Uterus (tissue), 4 donors: ENCODE measurements at places on chromosomes 1 and 21. TPM values are rescaled to one million over a fixed set of nuclear protein-coding genes. Genes with fewer than 3 reads are reported as not detected.

AADACL3 gene
- not detected for total RNA-seq

MAD2L2 gene
- total RNA-seq: 24.3 TPM

MEGF6 gene
- 55.9 TPM for total RNA-seq

DNA sequence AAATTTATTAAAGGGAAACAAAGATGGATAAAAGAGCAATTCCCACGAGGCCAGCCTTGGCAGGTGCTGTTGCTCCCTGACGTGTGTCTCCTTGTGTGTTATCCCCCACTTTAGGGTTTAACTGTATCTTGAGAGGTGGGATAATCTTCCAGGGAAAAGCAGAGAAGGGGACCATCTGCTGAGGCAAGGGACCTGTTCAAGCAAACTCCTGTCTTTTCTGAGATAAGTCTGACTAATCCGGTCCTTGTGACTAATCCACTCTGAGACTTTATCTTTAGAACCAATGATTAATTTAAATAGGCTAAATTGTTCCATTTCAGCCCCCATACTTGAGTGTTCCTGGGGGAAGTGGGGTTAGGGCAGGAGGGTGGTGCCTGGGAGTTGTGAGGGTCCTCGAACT lies 163.6 kb downstream of the CAMTA1 start:
- no peaks in the 10 kb centered on the region for H3K27me3 ChIP-seq
- no peak overlapping the region for H3K4me3 ChIP-seq
- H3K4me1 ChIP-seq: no peaks in the 10 kb centered on the region

DNA sequence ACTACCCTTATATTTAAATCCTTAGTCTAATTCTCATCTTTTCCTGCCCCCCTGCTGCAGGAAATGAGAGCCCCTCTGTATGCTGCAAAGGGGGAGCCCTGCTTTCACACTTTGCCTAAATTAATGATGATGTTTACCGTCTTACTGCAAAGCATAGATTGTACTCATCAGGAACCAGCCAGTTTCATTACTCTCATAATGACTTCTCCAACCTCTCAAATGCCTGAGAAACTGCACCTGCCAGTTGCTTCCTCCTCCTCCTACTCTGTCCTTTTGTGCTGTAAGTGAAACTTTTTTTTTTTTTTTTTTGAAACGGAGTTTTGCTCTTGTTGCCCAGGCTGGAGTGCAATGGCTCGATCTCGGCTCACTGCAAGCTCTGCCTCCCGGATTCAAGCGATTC lies 101.7 kb downstream of the ADSS2 start:
- no peaks in the 10 kb centered on the region for H3K27me3 ChIP-seq
- no peak overlapping the region for H3K4me3 ChIP-seq
- DNase-seq: no peak
- H3K4me1 ChIP-seq: peaks cover 8% of the 10 kb centered on the region

GRCh38 chr1:92329347-92330129 lies 30.7 kb downstream of the RPAP2 start:
- no peak overlapping the region for H3K27ac ChIP-seq
- no peak overlapping the region for H3K4me3 ChIP-seq
- DNase-seq: no peak

DNA sequence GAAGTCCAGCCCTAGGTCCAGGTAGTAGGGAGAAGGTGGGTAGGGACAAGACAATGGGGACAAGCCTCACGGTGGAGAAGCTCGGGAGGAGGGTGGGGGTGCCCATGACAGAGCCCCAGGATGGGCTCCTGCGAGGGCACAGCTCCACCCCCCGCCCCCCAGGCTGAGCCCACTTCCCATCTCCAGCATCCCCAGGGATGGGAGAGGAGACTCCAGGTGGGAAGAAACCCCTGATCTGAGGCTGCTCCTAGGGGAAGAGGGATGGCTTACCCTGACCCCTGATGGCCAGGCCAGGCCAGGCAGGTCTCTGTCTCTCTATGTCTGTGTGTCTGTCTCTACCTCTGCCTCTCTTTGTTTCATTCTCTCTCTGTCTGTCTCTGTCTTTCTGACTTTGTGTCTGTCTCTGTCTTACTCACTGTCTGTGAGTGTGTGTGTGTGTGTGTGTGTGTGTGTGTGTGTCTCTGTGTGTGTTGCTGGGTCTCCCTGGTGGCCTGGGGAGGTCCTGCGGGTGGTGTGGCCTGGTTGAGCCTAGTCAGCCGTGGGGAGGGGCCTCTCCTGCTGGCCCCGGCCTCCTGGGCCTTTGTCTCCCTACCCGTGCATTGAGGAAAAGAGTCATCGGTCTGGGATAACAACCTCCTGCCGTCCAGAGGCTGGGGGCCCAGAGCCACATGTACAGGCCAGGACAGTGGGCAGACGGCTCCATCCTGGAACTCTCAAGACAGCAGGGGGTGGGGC lies 45.7 kb downstream of the WNT9A start:
- H3K27me3 ChIP-seq: no peaks in the 10 kb centered on the region
- H3K36me3 ChIP-seq: no peaks in the 10 kb centered on the region
- no peak overlapping the region for H3K4me3 ChIP-seq
- H3K27ac ChIP-seq: no peak overlapping the region
- no peaks in the 10 kb centered on the region for H3K4me1 ChIP-seq

DNA sequence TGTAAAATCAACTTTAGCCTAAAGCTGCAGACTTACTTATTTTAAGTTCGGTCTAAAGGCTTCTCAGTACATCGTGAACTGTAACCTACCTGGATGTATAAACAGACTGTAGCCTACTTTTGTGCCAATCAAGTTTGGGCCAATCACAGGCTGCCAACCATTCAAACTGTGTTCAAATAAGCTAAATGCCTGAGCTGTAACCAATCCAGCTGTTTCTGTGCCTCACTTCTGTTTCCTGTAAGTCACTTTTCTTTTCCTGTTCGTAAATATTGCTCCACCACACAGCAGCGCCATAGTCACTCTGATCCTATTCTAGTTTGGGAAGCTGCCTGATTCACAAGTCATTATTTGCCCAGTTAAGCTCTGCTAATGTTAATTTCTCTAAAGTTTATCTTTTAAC lies 37.5 kb upstream of the SLAMF9 start:
- no peaks in the 10 kb centered on the region for H3K4me1 ChIP-seq
- no peak overlapping the region for H3K4me3 ChIP-seq
- H3K27me3 ChIP-seq: no peaks in the 10 kb centered on the region
- H3K36me3 ChIP-seq: no peaks in the 10 kb centered on the region

DNA sequence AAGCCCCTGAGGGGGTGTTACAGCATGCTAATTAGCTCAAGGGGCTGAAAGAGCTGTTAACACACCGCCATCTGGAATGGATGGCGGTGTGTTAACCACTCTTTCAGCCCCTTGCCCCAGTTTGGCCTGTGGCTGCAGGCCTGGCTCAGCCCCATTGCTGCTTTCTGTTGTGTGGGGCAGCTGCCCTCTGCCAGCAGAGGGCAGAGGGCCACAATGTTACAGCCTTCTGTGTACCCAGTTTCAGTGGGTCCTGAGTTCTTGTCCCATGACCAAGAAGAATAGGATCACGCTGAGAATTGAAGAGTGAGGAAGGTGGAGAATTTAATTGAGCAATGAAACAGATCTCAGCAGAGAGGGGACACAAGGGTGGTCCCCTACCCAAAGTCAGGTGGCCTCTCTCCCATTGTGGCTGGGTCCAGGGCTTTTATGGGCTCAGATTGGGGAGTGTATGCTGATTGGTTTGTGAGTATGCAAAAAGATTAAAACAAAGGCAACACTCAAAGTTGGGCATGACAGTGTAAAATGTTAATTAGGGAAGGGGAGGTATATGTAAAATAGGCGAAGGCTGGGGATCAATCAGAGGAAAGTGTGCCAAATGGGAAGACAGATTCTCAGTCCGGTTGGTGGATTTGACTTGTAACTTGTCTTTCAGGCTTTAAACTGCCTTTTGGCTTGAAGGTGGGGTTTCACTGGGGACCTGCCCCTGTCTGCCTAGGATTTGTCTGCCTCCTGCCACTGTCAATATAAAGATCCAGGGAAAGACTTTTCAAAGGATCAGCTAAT lies 142.2 kb downstream of the RABGAP1L start:
- no peak overlapping the region for H3K27ac ChIP-seq
- H3K4me1 ChIP-seq: no peaks in the 10 kb centered on the region
- no peak overlapping the region for H3K4me3 ChIP-seq
- H3K36me3 ChIP-seq: no peaks in the 10 kb centered on the region

GRCh38 chr1:83920320-83920719 lies 78.6 kb downstream of the TTLL7 start:
- H3K36me3 ChIP-seq: no peaks in the 10 kb centered on the region
- no peak overlapping the region for H3K4me3 ChIP-seq
- DNase-seq: no peak
- H3K4me1 ChIP-seq: no peaks in the 10 kb centered on the region
- no peaks in the 10 kb centered on the region for H3K27me3 ChIP-seq

DNA sequence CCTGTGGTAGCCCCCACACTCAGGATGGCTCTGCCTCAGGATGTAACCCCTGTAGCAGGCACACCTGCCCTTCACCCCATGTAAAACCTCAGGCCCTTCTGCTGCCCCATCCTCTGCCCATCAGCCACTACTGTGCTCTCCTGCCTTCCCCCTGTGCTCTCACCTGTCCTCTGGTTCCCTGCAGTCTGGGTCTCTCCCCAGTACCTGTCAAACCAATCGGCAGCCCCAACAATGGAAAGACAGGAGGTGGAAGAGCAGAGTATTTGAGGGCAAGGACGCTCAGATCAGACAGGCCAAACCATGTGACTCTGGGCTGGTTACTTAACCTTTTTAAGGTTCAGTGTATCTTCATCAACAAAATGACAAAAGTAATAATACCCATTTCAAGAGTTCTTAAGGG lies 30.9 kb downstream of the SMIM12 start:
- H3K4me1 ChIP-seq: no peaks in the 10 kb centered on the region
- H3K27ac ChIP-seq: no peak overlapping the region
- H3K4me3 ChIP-seq: no peak overlapping the region

GRCh38 chr1:233945979-233946378 lies 41.5 kb downstream of the SLC35F3 start:
- H3K27ac ChIP-seq: no peak overlapping the region
- H3K4me1 ChIP-seq: no peaks in the 10 kb centered on the region
- H3K4me3 ChIP-seq: no peak overlapping the region
- H3K27me3 ChIP-seq: no peaks in the 10 kb centered on the region
- no peak for DNase-seq

GRCh38 chr1:208919371-208919770 lies 664.1 kb upstream of the CAMK1G start:
- DNase-seq: no peak
- H3K27ac ChIP-seq: no peak overlapping the region
- no peaks in the 10 kb centered on the region for H3K36me3 ChIP-seq
- no peaks in the 10 kb centered on the region for H3K27me3 ChIP-seq
- no peaks in the 10 kb centered on the region for H3K4me1 ChIP-seq

GRCh38 chr1:231611851-231612250 lies 14.7 kb upstream of the DISC1 start:
- DNase-seq: no peak
- H3K4me1 ChIP-seq: no peaks in the 10 kb centered on the region
- no peak overlapping the region for H3K4me3 ChIP-seq
- no peaks in the 10 kb centered on the region for H3K27me3 ChIP-seq

GRCh38 chr1:243261390-243261789 lies 5.5 kb downstream of the SDCCAG8 start:
- H3K36me3 ChIP-seq: no peaks in the 10 kb centered on the region
- no peak overlapping the region for H3K4me3 ChIP-seq
- no peak overlapping the region for H3K27ac ChIP-seq
- H3K4me1 ChIP-seq: no peaks in the 10 kb centered on the region

DNA sequence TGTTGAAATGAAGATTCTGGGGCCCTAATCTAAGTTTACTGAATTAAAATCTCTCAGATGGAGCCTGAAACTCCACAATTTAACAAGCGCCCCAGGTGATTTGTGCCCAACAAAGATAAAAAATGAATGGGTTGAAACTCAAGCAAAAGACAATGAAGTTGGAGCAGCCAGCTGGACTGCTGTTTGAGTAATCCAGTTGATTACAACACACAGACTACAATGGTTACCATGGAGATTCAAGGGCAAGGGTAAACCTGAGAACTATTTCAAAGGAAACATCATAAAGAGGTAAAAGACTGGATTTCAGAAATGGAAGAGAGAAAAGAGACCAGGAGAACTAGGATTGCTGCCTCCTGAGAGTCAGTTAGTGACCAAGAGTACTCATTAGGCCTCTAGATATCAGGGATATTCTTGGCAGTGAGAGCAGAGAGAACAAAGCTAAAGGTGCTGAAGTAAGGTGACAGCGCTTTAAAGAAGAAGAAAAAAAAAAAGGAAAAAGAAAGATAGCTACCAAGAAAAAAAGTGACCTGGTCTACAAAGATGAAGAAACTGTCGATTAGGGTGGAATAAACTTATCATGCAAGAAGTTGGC lies 44.5 kb downstream of the LRRC53 start:
- H3K27ac ChIP-seq: no peak overlapping the region
- H3K27me3 ChIP-seq: no peaks in the 10 kb centered on the region
